ENCODE measurements at places on chromosomes 12 and 14.

DNA sequence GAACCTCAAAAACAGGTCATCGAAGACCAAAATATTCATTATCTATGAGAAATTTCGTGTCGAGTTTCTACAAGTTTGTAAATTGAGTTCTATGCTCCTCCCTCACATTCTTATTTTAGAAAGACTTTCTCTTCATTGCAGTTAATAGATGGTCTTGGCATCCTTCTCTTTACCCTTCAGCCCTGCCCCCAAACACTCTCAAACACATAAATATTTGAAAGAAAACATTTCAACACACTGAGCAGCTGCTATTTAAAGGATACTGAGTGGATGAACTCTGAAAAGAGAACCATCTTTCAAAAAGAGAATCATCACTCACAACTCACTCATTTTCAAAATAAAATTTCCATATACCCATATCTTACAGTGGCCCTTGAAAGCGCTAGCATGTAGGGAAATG is 67.1 kb downstream of the NUAK1 start:
- DNase-seq, result no peak

GRCh38 chr14:30266290-30266689 is 292.7 kb upstream of the G2E3 start:
- DNase-seq, result no peak

DNA sequence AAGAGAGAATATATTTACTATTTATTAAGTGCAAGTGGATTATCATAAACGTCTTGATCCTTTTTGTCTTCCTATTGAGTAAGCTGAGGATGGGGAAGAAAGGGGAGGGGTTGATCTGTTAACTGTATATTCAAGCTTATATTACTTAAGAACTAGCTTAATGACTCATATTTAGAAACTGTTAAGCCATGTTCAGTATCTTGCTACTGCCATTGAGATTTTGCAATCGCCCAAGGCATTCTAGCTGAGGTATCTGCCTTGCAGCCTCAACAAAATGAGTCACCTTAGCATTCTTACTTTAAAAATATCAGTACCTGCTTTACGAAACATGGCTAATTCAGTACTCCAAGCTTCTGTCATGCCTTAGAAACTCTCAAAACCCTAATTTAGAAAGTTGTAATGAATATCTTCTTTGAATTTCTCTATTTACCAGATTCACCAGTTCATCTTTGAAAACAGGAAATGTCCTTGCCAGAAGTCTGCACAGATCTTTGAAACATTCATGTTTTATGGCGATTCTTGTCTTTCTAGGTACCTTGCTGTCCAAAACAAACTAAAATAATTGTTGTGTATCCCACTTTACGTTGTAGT is 76.1 kb downstream of the ALG10B start:
- DNase-seq, result no peak

DNA sequence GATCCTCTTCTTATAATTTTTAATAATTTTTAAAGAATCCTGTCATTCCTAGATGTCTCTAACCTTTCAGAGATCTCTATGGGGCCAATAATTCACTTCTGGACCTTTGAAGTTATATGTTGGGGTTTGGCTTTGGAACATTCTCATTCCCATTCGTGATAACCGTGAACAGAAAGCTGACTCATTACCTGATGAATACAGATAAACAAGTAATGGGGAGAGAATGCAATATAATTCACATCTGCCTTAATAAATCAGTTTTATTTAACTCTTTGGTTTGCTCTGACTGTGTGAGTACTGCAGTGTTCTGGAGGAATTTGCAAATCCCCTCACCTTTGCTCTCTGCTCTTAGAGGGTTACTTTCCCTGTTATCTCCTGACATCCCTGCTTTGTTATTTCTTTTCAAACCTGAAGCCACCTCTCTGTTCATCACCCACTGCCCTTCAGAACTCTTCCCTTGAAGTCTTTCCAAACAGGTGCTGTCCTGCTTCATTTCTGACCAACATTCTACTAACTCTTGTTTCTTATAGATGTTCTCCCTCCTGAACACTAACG is 79.6 kb upstream of the SLC38A2 start:
- DNase-seq, result no peak

DNA sequence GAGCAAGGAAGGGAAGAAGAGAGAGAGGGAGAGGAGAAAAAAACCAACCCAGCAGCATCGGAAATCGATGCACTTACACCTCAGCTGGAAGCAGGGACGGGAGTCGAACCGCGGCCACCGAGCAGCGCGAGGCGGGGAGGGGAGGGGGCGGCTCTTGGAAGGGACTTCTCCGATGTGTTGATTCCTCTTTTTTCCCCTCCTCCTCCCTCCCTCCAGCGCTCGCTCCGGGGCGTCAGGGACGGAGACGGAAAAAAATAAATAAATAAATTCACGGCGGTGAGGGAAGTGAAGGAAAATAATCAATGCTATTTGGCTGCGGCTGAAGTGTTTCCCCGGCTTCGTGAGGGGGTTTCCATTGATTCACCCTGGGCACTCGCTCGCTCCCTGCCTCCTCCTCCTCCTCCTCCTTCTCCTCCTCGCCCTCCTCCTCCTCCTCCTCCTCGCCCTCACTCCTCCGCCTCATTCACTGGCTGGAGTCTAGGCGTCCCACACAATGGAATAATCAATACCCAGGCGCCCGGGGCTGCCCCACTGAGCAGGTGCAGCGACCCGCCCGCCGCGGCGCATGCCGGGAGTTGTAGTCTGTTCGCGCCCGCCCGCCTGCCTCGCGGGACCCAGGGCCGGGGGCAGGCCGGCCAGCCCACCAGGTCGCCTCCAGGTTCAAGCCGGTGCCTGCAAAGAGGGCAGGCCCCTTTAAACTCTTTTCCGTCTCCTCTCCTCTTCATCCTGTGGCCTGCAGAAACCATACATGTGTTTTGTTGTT is at the start of gene ZFHX2:
Gene ZFHX2 (minus strand): TSS at position 500 of the 763 bp plus-strand sequence. CDS start 16,440 bp downstream, outside the sequence.
- DNase-seq, result peak; percentile 67

DNA sequence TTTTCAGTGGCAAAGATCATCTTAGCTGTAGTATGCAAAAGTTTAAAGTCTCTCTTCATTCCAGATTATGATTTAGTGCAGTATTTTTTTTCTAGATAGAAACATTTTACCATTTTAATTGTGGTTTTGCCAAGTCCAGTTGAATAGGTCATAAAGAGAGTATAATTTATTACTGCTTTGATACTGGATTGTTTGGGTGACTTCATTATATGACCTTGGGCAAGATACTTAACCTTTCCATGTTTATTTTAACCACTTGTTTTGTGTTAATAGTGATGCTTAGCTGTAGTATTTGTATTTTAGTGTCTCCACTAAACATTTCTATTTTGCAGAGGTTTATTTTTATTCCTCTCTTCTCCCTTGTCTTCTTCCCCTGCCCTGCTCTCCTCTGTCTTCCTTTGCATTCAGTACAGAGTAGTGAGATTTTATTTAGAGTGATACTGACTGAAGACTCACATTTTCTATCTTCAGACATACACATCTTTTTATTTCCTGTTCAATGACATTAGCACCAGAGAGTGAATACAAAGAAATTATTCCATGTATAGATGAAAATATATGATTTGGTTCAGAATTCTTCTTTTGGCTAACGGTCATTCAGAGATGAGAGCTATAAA is 215.2 kb downstream of the ERC1 start:
- DNase-seq, result no peak

GRCh38 chr12:98401427-98401826 is 114.0 kb upstream of the TMPO start:
- DNase-seq, result no peak

- no peak for DNase-seq
Observed at GRCh38 chr12:26062566-26062965, 62.3 kb downstream of the BHLHE41 start.

GRCh38 chr14:62896932-62897456 is 148.3 kb downstream of the KCNH5 start:
- no peak for DNase-seq

DNA sequence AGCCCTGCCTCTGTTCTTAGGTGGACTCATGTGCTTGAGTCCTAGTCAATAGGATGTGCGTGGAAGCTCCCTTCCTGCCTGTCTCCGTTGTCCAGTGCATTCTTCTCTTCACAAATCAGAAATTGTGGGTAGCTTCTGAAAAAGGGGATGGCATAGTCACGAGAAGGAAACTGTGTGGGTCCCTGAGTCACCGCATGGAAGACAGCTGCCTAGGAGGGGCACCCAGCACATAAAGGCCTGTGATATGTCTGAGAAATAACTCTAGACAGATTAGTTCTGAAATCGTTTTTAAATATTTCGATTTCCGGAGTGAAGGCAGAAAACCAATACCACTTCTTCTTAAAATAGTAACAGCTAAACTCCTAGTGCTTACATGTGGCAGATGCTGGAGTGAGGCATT is 974.4 kb downstream of the BCL11B start:
- no peak for DNase-seq

GRCh38 chr14:24206260-24207103 is 986 bp downstream of the TSSK4 start:
- no peak for DNase-seq

- no peak for DNase-seq
Observed at GRCh38 chr12:118494776-118495175, 118.4 kb downstream of the SUDS3 start.

DNA sequence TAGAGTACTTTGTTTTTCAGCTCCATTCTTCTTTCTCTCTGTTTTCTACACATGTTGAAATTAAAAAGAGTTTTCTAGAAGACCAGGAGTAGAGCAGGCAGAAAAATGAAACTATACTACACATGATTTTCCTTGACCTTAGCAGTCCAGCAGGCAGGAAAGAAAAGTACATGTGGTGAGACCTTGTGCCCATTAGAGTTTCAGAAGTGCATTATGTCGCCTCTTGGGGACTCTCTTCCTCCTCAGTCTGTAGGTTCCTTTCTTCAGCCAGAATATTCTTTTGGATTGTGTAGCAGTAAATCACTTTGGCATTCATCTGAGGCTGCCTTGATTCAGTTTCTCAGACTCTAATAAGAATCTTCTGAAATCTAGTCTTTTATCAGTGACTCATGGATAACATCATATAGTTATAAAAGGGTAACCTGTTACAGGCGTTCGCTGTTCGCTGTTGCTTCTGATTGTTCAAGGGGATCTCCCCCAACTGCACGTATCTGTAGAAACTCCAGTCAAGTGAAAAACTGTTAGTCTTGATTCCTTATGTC is 161.8 kb downstream of the ANO4 start:
- no peak for DNase-seq

- DNase-seq, result peak; percentile 3
Observed at GRCh38 chr14:87492561-87492960, 500.4 kb downstream of the GALC start.

DNA sequence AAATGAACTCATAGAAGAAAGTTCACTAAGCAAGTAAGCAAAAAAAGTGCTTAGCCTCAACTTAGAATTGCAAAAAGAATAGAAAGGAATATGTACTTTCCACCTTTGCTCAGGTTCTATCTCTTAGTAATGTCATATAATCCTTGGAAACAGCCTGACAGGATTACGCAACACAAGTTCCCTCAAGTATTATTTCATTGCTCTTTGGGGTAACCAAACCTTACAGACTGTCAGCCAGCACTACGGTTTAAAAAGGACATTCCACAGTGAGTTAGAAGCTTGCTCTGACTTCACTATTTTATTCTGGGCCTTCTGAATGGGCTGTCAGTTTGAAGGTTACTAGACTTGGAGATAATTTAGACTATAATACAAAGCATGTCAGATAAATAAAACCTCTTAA is 264.0 kb downstream of the ATXN7L3B start:
- no peak for DNase-seq

GRCh38 chr12:18696971-18697602 is 40.7 kb downstream of the PLCZ1 start:
- no peak for DNase-seq

GRCh38 chr12:130933269-130933995 is 20.3 kb upstream of the ADGRD1 start:
- DNase-seq, result no peak

DNA sequence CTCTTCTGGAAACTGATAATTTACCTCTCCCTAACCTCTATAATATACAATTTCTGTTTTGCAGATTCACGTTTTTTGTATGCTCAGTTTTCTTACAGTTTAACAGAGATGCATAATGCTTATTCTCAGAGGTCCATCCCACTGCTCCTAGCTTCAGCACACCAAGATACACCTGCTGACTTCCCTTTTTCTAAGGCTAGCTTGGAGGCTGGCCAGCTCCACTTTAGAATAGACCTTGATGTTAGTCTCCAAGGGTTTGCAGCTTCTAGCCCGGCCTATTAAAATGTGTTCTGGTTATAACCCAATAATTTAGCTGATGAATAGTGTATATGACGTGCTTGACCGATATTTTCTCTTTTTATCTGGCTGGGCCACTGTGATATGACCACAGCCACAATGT is 261.2 kb downstream of the EGLN3 start:
- DNase-seq, result no peak

- no peak for DNase-seq
Observed at GRCh38 chr12:29518407-29518806, 20.9 kb upstream of the OVCH1 start.

DNA sequence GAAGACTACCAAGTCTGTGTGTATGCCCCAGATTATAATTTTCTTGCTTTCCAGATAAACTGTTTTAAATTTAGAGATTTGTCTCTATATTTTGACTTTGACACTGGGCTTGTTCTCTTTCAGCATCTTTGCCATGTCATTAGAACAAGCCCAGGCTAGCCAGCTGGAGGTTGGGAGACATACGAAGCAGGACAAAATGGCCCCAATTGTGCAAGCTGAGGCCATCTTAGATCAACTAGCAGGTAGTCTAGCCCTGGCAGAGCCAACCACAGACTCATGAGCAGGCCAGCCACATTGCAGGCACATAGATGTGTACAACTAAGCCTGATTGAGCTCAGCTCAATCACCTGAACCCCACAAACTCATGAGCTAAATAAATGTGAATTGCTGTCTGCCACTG is 321.4 kb downstream of the ATP23 start:
- no peak for DNase-seq

- DNase-seq, result no peak
Observed at GRCh38 chr14:95162641-95163040, 5.3 kb upstream of the DICER1 start.

DNA sequence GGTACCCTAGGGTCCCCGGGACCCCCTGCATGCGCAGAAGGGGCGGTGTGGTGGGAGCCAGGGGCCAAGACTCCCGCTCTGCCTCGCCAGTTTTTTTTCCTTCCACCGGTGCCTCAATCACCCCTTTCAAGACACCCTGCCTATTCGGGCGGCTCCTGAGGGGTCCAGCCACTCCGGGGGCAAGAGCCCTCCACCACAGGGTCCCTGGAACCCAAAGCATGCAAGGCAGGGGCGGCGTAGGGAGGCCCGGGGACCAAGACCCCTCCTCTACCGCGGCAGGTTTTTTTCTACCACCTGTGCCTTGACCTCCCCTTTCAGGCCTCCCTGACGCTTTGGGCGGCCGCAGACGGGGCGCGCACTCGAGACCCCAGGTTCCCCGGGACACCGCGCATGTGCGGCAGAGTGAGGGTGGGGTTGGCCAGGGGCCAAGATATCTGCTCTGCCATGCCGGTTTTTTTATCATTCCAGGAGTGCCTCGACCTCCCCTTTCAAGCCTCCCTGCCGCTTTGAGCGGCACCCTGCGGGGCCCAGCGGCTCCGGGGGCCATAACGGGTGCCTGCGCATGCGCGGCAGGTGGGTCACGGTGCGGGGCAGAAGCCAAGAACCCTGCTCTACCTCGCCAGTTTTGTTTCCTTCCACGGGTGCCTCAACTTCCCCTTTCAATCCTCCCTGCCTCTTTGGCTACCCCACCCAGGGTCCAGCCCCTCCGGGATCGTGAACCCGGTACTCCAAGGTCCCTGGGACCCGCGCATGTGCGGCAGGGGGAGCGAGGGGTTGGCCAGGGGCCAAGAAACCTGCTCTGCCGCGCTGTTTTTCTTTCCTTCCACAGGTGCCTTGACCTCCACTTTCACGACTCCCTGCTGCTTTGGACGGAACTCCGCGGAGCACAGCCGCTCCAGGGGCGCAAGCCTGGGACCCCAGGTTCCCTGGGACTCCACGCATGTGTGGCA is 328.1 kb downstream of the ALG10 start:
- DNase-seq, result no peak

- DNase-seq, result no peak
Observed at GRCh38 chr12:125544960-125545359, 479.7 kb downstream of the AACS start.

GRCh38 chr14:44625098-44625497 is 118.0 kb upstream of the FSCB start:
- DNase-seq, result no peak

Data from muscle of arm (tissue), 14 donors.